ENCODE measurements at places on chromosomes 12 and 14.

- no peak for DNase-seq
These were observed 6.4 kb downstream of the MLXIP start for GRCh38 chr12:122084857-122085405.

DNA sequence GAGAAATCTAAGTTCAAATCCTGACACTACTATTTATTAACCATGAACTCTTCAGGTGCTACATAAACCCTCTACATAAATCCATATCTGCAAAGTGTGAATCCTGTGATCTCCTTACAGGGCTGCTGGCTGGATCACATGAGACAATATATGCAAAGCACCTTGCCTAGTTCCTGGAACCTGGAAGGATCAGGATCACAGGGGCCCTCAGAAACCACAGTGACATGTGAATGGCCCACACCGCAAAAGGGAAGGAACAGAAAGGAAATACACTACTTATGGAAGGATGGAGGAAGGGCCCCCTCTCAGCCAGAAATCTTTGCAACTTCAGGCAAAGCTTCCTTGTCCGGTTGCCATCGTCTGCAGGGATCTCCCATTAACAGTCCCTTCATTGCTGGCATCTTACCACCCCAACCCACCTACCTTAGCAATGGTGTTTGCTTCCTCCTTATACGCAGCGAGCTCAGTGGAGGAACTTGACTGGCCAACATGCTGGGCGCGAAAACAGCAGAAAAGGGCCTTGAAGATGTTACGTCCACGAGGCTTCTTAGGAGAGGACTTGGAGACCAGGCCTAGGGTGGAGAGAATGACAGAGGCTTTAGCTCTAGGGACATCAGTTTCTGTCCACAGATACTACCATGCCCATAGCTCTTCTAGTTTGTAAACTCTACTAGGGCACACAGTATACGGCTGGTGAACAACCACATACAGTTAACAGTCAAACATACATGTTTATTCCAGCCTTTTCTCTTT, 10.7 kb upstream of the AVIL start:
- DNase-seq = no peak

DNA sequence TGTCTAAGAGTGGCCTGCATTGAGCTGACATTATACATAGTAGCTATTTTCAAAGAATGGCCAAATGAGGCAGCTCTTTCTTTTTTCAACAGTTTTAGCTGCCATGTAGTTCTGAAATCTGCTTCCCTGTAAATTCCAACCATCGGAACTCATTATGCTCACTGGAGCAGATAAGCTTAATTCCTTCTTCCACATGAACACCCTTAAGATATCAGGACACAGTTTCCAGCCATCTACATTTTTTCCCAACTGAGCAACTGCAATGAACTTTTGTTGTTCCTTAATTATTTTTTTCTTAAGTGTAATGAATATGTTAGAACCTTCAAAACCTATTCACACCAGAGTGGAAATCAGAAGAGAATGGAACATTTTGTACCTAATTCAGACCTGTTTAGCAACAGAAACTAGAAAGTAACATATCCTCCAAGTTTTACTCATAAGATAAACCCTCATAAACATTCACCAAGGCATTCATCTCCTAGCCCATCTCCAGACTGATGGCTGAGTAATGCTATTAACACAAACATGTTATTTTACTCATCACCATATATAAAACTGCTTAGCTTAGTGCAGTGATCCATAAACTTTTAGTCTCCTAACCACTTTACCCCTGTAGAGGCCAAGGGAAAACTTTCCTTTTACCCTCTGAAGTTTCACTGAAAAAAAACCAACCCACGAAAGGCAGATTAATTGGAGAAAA, 296.1 kb upstream of the SYT1 start:
- DNase-seq = peak; percentile 69

DNA sequence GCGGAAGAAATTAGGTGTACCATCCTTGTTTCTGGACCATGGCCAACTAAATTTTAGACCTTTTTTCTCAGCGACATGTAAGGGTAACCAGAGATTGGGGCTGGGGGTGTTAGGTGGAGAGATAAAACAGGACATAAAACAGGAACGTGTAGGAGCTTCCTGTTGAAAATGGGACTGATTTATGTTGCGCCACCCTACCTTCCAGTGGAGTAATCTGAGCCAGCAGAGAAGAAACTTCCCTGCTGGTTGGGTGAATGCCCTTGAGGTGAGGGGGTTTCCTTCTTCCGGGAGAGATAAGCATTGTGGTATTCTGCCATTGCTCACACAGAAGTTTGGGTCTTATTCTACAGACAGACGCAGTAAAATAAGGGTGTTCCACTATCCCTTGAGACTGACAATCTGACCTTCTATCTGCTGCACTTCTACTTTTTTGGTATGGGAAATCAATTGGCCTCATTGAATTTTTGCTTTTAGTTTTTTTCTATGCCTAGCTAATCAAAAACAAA, 417.6 kb downstream of the PCNX1 start:
- peak; percentile 34 for DNase-seq

- DNase-seq = no peak
These were observed 120.7 kb upstream of the GRIP1 start for GRCh38 chr12:66799551-66799950.

- DNase-seq = peak; percentile 40
These were observed 620 bp downstream of the MMP17 start for GRCh38 chr12:131828671-131829355.

- no peak for DNase-seq
These were observed 167.9 kb downstream of the PAX9 start for GRCh38 chr14:36829547-36829946.

- no peak for DNase-seq
These were observed 183.0 kb downstream of the CALM1 start for GRCh38 chr14:90579816-90580215.

DNA sequence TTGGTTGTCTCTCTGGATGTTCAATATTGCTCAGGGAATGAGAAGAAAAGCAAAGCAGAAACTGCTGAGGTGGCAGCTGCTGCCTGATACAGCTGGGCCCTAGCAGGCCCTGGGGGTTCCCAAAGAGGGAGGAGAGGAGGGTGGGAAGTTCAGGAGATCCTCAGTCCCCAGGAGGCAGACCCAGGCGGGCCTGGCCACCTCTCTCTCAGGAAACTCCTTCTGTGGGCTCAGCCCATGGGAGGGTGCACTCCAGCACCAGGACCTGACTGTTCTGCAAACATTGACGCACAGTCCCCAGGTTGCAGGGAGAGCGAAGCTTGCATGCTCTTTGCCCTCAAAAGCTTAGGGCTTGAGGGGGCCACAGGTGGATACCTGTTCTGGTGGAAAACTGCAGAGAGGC, 29.6 kb downstream of the IRF2BPL start:
- no peak for DNase-seq

- DNase-seq = peak; percentile 62
These were observed 123.2 kb downstream of the GPR135 start for GRCh38 chr14:59341858-59342477.

DNA sequence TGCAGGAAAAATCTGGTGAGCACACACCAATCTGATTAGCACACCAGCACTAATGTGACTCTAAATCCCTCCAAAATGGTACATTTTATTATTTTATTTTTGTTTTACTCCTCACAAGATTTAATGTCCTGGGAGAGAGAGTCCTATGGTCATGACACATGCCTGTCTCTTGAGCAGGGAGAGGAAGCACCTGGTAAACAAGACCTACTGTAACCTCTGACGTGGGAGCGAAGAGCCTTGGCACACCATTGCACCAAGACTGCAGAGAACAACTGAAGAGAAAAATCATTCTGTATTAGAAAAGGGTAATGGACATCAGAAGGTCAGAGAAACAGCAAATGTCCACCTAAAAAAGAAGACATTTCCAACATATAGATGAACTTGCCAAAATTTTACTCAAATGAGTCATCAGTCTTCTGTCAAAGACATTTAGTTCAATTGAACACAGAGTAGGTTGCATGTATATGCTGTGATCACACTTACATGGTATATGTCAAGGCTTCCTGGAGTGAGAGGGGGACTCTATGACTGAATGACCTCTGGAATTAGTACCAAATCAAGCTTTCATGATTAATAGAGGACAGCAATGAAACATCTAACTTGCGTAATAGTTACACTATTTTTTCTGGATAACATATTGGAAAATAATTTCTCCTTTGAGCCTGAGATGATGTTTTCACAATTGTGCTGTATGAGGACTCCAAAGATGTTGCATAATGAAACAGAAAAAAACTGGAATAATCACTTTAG, 186.9 kb upstream of the FLRT2 start:
- DNase-seq = no peak

GRCh38 chr12:82486524-82487235, 128.4 kb downstream of the METTL25 start:
- DNase-seq = peak; percentile 5

DNA sequence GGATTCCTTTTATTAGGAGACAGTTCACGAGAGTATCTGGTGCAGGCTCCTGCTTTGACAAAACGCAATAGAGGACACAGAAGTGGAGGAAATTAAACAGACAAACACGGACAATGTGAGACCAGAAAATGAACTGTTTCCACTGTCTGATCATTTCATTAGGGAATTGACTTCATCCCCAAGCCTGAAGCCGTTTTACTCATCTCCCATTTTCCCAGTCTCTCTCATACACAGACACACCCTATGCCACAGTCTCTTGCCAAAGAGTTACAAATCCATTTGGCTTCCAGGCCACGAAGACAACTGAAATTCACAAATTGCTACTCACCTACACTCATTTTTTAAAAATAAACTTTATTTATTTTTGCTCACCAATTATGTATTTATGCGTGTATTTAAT, 1087.8 kb upstream of the TMEM132C start:
- no peak for DNase-seq

GRCh38 chr12:126361804-126362203, 1296.6 kb downstream of the AACS start:
- DNase-seq = no peak

DNA sequence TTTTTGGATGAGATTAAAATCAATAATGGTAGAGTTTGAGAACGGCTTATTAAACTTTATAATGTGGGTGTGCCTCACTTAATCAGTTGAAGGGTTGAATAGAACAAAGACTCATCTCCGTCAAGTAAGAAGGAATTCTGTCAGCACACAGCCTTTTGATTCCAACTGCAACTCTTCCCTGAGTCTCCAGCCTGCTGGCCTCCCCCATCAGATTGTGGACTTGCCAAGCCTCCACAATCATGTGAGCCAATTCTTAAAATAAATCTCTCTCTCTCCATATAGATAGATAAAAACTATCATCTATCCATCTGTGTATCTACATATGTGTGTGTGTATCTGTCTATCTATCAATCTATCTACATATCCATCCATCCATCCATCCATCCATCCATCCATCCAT, 127.4 kb upstream of the BTG1 start:
- no peak for DNase-seq

DNA sequence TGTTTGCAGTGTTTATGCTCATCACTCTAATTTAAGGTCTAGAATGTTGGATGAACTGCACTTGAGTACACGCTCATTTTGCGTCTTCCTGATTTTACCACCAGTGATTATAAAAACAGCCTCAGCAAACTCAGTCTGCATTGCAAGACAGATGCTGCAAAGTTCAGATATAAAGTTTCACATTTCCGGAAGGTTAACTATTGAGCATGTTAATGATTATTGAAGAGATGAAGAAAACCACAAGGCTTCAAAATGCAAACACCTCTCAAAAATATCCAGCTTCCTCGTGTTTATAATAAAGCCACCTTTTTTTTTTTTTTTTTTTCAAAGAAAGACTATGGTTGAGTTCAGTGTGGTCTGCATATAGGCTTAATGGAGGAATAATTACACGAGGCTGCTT, 92.1 kb upstream of the BMP4 start:
- no peak for DNase-seq

GRCh38 chr12:30448038-30448437, 247.6 kb downstream of the IPO8 start:
- DNase-seq = no peak

DNA sequence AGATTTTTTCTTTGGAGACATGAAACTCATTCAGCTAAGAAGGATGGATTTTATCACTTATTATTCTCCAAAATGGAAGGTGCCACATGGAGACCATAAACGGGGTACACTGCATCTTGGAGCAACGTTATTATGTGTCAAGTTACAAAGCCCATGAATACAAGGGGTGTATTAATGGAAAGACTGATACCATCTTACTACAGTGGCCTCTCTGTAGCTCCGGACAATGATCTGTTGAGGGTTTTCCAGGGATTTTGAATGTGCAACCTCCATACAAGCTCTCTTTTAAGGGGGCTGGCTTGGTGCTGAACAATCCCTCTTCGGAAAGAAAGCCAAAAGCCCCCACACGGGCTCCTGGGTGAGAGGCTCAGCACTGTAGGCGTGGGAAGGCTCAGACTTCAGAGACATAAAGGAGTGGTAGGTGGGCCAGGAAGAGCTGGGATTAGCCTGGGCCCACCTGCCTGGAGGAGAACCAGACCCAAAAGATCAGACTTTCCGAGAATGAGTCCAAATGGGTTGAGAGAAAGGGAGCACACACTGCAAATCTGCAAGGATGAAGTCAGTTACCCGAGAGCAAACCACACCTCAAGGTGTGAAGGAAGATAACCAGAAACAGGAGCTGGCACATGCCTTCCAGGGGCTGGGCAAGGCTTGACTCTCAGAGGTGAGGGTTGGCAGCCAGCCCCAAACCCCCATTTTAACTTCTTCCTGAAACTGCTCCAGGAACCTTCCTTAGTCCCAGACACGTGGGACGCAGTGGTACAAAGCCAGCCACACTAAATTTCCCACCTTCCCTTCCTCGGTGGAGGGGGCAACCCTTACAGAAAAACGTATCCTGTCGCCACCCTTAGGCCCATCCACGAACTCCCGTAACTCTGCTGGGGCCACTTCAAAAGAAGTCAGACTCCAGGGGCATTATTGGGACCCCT, 1.5 kb downstream of the VPS37B start:
- DNase-seq = no peak

DNA sequence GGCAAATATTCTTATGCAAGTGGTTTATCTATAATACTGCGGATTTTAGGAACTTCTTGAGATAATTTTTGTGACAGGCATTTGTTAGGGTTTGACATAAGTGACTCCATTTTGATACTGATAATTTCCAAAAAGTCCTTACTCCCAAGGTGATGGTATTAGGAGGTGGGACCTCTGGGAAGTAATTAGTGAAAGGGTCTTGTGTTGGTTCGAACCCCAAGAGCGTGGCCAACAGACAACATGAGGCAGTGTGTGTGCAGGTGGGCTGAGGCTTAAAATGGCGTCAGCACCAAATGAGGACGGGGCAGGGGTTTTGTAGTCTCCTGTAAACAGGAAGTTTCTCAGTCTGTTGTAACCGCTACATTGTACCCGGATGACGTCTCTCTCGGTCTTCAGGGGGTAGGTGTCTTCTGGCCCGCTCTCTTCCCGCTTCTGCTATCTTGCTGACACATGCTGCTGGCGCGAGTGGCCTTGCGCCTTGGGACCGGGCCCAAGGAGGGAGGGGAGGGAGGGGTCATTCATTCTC, 1.7 kb upstream of the C12orf43 start:
- DNase-seq = no peak

GRCh38 chr14:39432619-39433451, 602 bp upstream of the FBXO33 start:
- peak; percentile 87 for DNase-seq

DNA sequence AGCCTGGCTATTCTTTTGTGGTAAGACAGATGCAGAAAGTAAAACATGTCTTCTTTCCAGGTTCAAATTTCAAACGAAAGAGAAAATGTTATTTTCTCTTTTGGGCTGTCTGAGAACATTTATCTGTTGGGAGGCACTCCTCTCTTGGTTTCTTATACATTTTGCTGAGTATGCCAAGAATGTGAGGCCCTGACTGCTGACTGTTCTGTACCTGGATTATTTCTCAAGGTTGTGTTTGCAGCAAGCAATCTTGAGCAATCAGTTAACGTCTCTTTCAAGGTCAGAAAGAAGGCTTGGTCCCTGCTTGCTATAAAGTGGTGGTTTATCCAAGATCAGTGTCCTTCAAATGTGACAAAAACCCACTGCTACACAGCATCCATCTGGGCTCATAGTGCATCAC, 9.8 kb downstream of the SSTR1 start:
- no peak for DNase-seq

- no peak for DNase-seq
These were observed 11.2 kb downstream of the LLPH start for GRCh38 chr12:66119229-66119869.
